ENCODE measurements at places on chromosomes 6 and 20.
A peak's percentile ranks its signal among the peaks of the same experiment; 100 is the strongest.

- no peak for DNase-seq
Observed at GRCh38 chr6:107699697-107700325, 124.3 kb downstream of the SCML4 start.

GRCh38 chr20:62360854-62361798 is 6.0 kb downstream of the LAMA5 start:
- no peak for DNase-seq

- no peak for DNase-seq
Observed at GRCh38 chr6:166259296-166259977, 48.8 kb downstream of the PRR18 start.

GRCh38 chr6:11194356-11195218 is 37.9 kb downstream of the NEDD9 start:
- no peak for DNase-seq

DNA sequence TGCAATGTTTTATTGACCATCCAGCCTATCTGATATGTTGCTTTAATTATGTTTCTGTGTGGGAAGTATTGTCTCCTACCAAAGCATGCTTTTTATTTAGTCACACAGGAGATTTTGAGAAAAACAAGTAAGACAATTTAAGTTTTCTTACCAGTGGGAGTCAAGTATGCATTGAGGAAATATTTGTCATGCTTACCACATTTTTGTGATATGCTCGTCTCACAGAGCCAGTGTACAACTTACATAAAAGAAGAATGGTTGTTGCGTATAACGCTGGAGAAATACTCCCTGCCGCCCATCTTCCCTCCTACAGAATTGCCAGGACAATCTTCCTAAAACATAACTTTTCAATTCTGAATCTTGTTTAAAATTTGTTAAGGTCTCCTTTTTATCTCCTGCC is 37.1 kb upstream of the FILIP1 start:
- no peak for DNase-seq

DNA sequence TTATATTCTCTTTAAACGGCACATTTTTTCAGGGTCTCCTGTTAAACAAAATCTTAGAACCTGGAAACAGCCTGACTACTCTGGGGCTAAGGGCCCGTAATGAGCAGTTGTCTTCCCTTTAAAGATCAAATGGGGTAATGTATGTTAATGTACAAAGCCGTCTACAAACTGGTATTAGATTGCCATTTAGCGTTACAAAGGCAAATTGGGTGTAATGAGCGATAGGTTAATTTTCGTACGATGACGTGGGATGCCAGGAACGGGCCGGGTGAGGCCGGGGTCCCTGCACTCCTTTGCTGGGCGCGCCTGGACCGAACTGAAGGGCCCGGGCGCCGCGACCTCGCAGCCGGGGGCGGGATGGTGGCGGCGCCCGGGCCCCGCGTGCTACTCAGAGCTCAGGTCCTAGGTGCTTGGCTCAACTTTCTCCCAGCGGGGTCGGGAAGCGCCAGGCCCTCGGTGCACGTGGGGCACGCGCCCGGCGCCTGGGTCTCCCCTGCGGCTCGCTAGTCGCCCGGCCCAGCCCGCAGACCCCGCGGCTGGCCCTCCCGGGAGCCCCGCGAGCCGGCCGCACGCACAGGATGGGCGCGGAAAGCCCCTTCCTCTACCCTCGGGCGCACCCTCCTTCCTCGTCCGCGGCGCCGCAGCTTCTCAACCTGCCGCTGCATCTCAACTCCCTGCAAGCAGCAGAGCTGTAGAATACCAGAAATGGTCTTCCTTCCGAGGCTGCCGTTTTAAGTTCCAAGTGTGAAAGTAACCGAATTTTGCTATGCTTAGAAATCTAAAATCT is 5.9 kb downstream of the NKX2-4 start:
- peak; percentile 42 for DNase-seq

DNA sequence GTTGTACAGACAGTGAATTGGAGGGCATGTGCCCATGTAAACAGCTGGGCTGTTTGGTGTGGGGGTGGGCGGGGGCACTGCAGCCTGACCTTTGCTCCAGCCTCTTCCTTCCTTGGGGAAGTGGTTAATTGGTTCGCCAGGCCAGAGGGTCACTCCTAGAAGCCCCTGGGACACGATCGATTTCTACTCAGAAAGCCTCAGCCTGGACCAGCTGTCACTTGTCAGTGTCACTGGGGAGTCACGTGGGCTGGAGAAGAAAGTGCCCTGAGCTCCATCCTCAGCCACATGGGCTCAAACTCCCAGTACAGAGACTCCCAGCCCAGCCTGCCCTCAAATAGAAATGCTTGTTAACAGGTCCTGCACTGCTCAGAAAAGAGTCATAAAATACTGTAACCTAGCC is 423.8 kb upstream of the SULF2 start:
- no peak for DNase-seq

- no peak for DNase-seq
Observed at GRCh38 chr6:103504501-103505154, 1355.1 kb downstream of the HACE1 start.

GRCh38 chr6:75334266-75335040 is 49.9 kb upstream of the TMEM30A start:
- no peak for DNase-seq

- DNase-seq = peak; percentile 47
Observed at GRCh38 chr20:2692886-2693285, 306 bp downstream of the EBF4 start.

DNA sequence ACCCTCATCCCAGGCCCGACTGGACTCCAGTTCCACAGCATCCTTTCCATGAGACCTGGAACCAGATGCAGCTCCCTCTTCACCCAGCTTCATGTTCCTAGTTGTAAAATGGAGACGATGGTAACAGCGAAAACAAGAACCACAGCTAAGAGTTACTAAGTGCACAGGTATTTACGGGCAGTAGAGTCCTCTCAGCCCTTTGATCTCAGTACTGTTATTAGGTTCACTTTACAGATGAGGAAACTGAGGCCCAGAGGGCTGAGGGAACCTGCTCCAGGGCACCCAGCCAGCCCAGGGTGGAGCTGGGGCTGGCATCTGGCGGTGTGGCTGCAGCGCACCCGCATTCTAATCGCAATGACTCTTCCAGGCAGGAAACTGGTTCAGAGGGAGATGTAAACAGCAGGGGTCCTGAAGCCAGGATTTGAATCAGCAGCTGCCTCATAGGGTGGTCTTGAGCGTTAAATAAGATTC is 858 bp downstream of the BCAS1 start:
- no peak for DNase-seq

- DNase-seq = no peak
Observed at GRCh38 chr6:106426250-106426970, 65.9 kb downstream of the CRYBG1 start.

GRCh38 chr20:358891-359555 is 12.1 kb downstream of the NRSN2 start:
- DNase-seq = no peak

DNA sequence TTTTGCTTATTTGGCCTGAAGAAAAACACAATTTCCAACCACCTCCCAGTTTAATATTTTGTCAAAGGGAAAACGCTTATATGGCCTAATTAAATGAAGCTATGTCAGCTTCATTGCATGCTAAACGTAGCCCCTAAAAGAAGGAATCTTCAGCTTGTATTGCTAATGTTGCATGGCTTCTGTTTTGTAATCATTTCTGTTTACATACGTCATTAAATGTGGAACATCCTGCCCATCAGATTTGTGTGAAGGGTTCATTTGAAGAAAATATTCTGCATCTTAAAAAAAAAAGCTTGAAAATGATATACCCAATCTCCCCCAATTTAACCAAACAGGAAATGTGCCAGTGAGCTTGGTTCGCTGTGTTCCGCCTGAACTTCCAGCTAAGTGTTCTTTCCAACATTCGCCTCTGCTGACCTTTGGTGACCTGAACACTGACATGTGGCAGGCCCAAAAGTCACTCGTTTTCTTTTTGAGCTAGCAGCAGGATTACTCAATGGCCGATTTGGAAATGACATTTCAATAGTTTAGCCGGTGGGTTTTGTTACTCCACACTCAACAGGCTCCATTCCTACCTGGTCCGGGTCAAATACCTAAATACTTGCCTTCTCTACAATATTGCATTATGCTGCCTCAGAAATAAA is 12.7 kb upstream of the SIRT5 start:
- no peak for DNase-seq

- no peak for DNase-seq
Observed at GRCh38 chr20:53819973-53820451, 226.4 kb upstream of the ZNF217 start.

All from activated naive CD4-positive, alpha-beta T cell treated with anti-CD3 and anti-CD28 coated beads, Interleukin-2, amount 10 ng/mL, durations not matched to agents 7 days and 5 days (primary cell).